T-helper 17 cell (primary cell): ENCODE measurements at places on chromosomes 6 and 20. TPM values are rescaled to one million over a fixed set of nuclear protein-coding genes. Genes with fewer than 3 reads are reported as not detected.

The LHFPL5 gene
- total RNA-seq: not detected

The C2 gene
- total RNA-seq: 2.1 TPM

GRCh38 chr20:10961651-10962288 lies 288.0 kb upstream of the JAG1 start:
- no peak for DNase-seq
- H3K27me3 ChIP-seq: no peaks in the 10 kb centered on the region
- H3K4me1 ChIP-seq: no peaks in the 10 kb centered on the region
- no peak overlapping the region for H3K27ac ChIP-seq

The NFATC2 gene
- 51.0 TPM for total RNA-seq
